B cell (primary cell): ENCODE measurements at places on chromosomes 6 and 20. TPM values are rescaled to one million over a fixed set of nuclear protein-coding genes. Genes with fewer than 3 reads are reported as not detected.

The BPIFA1 gene
- not detected in 2 replicates for total RNA-seq

DNA sequence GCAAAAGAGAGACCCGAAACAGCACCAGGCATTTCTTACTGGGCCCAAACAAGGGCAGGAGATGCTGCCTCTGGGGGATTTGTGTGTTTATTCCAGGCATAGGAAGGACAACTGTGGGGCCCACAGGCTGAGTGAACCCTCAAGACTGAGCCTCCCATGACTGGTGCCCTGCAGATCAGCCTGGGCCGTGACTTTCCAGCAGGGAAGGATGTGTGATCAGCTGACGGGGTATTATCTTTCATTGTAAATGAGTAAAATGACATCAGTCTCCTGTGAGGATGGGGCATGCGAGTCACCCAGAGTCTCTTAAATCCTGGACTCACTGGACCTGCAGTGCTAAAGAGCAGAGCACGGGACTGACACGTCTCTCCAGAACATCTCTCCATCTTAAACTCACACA is 3.9 kb upstream of the TEAD3 start:
- DNase-seq: no peak

- DNase-seq: no peak
These were observed 255.4 kb upstream of the IRAK1BP1 start for GRCh38 chr6:78611886-78612480.

GRCh38 chr20:50189681-50190250 is 864 bp upstream of the CEBPB start:
- no peak for DNase-seq

DNA sequence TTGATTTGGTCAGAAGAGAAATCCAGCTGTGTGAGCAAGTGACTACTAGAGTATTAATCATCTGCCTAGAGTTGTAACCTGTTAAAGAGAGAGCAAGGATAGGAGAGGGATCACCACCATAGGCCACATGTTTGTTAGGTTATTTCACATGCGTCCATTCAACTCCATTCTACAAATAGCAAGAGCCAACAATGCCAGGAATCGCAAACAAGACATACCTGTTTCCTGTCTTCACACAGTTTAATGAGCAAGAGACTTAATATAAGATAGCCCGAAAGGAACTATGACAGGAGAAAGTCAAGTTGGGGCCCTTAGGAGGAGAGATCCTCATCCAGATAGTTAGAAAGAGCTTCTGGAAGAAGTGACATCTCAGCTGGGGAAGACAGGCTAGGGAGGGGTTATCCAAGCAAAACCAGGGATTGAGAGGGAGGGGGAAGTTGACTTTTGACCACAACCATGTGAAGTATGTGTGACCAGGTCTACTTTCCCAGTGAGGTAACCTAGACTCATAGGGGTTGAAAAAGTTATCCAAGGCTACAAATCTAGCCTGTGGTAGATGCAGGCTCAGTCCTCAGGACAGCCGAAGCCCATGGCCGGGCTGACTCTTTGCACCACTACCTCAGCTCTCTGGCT is 147.4 kb downstream of the ALDH8A1 start:
- DNase-seq: no peak
